ENCODE measurements at places on chromosomes 1 and 21.
A peak's percentile ranks its signal among the peaks of the same experiment; 100 is the strongest.

- DNase-seq, result no peak
Observed at GRCh38 chr1:112776688-112777087, 61.6 kb upstream of the PPM1J start.

- no peak for DNase-seq
Observed at GRCh38 chr1:66247415-66248208, 286.3 kb upstream of the SGIP1 start.

- peak; percentile 87 for DNase-seq
Observed at GRCh38 chr1:116764466-116764898, 10.3 kb downstream of the CD2 start.

DNA sequence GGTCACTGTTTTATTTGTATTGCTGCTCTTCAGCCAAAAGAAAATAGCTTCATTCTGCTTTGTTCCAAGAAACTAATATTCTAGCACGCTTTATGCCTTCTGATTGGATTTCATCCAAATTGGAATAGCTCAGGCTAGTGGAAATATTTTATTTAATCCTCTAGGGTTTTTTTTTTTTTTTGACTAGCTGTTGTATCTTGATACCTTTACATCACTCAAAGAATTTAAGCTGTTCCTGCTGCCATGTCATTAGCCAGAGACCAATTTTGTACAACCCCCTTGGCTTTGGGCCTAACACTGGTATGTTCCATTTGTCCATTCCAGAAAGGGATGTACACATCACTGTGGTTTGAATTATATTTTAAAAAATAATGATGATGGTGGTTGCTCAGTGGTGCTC, 103.0 kb downstream of the DISC1 start:
- no peak for DNase-seq
